ENCODE measurements at places on chromosomes 3 and 15.
A peak's percentile ranks its signal among the peaks of the same experiment; 100 is the strongest.

- DNase-seq: no peak
Measured at GRCh38 chr3:157188391-157188790, 28.4 kb upstream of the CCNL1 start.

GRCh38 chr15:58243070-58243469 is 104.9 kb downstream of the AQP9 start:
- peak; percentile 62 for DNase-seq

DNA sequence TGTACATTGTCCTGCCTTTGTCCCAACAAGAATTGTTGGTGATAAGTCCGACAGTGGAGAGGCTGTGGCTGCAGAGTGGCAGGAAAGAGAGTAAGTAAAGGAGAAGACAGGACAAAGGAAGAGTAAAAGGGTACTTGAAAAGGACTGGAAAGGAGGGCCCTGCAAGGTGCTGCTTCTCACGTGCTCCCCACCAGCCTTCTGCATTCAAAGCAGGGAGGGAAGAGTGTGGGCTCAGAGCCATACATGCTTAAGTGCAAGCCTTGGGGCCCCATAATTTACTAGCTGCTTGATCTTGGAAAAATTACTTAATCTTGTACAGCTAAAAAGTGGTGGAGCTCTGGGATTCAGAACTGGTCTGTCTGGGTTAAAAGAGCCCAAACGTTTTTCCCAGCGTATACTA is 29.9 kb downstream of the MME start:
- DNase-seq: no peak

DNA sequence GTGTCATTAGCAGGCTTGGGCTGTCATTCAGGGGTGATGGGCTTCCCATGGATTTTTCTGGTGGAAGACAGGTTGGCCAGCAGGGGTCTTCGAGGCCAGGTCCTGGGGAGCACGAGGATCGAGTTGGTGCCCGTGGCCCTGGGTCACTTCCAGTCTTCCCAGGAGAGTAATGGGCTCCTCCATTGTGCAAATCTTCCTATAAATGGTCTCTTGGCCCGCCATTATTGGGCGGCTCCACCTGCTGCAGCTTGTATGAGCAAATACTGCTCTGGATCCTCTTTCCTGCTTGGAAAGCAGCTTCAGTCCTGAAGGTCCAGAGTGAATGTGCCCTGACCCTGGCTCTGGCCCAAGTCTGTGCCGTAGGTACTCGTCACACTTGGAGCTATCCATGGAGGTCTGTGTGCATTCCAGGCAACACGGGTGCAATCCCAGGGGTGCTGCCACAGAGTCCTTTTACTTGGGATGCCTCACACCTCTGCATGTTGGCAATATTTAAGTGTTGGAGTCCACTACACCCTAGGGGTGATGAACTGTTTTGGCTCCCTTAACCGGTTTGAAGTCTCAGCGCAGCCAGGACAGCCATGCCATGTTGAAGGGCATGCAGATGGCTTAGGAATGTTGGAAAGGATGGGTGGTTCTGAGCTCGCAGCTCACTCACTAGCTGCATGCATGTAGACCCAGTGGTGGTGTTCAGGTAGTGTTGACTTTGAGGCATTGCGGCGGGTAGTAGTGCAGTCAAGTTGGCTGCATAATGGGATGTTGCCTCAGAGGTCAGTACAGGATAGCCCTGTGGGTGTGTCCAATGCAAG is 97.6 kb downstream of the SNRPN start:
- DNase-seq: no peak

DNA sequence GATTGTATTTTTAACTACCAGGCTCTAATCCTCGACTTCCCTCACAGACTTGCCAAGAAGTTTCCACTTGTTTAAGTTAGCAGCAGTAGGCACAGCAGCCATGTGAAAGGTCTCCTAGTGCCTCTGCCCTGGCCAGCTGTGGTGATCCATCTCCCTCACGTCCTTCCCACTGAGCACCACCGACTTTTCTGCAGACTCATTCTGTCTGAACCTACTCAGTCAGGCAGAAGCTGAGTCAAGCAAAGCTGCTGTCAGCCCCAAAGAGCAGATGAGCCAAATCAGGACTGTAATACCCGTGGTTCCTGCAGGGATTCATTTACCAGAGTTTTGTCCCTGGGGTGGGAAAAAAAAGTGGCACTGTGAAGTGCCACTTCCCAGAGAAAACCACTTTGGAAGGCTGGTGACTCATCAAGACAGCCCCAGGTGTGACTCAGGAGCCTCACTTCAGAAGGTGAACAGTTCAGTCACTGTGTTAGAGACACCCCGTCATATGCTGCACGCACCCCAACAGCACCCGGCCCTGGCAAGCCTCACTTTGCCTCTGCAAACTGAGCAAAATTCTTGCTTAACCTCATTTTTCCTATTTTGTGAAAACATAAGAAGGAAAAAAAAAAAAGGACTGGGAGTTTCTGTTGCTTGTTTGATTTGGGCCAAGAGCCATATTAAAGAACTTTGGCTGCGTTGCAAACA is 76.0 kb downstream of the WWTR1 start:
- no peak for DNase-seq

- no peak for DNase-seq
Measured at GRCh38 chr3:69755795-69756194, 16.5 kb downstream of the MITF start.

DNA sequence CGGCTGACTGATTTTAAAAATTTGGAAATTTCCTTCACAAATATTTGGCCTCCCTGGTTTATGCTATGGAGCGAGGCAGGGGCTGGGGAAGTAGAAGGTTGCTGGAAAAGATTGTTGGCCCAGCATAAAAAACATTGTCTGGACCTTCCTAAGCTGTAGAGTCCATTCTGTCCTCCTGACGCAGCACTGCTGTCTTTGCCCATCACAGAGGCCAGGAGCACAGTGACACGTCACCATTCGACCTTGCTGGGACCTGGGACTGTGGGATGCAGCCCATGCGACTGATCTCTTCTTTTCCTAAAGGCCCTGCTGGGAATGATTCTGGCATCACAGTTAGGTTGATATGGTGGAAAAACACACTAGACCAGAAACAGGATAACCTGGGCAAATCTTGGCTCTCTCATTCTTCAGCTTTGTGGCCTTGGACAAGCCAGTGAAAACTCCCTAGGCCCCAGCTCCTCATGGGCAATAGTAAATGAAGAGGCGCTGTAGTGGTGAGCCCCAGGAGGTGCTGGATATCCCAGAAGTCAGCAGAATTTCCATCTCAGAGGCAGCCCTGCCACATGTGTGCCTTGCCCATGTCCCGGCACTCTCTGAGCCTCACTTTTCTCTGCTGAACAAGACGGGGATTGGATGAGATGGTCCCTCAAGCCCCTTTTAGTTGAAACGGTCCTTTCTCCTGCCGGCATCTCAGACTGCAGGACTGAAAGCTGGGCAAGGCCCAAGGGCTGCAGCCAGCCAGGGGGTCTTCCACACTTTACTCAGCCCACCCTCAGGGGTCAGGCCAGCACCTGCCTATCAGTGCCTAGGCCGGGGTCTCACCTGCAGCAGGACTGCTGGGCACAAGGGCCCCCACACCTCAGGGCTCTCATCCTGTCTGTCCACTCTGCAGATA is 69.6 kb downstream of the SENP2 start:
- DNase-seq: no peak

- no peak for DNase-seq
Measured at GRCh38 chr3:107309312-107309711, 67.9 kb upstream of the CCDC54 start.

DNA sequence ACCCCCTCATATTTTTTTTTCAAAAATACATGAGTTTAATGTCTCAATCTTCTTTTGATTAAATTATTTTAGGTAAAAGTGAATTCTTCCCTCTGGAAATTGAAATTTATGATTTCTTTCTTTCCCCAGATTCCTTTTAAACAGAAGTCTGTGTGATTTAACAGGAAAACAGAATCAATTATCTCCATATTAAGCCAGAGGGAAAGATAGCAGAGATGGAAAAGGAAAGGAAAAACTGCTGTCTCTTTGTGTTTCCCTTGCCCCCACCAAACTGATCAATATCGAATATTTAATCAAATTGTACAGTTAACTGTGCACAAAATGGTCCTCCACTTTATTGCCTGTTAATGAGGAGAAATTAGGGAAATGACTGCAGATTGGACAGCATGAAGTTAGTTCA is 203.5 kb upstream of the NECTIN3 start:
- DNase-seq: no peak

DNA sequence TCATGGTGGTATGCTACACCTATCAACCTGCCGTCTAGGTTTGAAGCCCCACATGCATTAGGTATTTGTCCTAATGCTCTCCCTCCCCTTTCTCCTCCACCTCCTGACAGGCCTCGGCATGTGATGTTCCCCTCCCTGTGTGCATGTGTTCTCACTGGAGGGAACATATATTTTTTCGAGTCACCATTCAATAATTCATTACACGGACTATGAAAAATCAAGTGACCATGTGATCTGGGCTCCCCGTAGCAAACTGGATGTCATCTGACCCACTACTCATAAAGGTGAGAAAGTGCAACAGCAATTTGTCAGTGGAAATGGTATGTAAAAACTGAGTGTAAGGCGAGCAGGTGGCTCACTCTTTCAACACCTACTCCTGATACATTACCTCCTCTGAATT is 224.3 kb upstream of the RASGRP1 start:
- peak; percentile 12 for DNase-seq

DNA sequence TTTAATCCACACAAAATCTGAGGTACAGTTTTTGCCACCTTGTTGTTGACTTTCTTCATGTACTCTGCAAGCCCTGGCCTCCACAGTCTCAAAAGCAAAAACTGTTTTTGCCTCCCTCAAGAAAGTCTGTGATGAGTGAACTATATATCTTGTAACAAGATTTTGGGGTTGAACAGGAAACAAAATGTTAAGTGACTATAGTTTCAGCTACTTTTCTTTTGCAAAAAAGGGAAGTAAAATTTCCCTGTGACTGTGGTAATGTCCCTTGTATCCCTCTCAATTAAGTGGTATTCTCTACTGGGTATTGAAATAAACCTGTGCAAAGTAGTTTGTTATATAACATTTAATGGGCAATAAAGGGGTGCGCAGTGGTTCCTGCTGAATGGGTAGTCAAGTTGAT is 21.3 kb upstream of the SCAANT1 start:
- DNase-seq: no peak

GRCh38 chr3:14457999-14458398 is 55.6 kb downstream of the SLC6A6 start:
- DNase-seq: no peak

GRCh38 chr3:22959593-22959992 is 243.5 kb upstream of the UBE2E2 start:
- no peak for DNase-seq

GRCh38 chr3:154956815-154957214 is 123.3 kb upstream of the MME start:
- no peak for DNase-seq

DNA sequence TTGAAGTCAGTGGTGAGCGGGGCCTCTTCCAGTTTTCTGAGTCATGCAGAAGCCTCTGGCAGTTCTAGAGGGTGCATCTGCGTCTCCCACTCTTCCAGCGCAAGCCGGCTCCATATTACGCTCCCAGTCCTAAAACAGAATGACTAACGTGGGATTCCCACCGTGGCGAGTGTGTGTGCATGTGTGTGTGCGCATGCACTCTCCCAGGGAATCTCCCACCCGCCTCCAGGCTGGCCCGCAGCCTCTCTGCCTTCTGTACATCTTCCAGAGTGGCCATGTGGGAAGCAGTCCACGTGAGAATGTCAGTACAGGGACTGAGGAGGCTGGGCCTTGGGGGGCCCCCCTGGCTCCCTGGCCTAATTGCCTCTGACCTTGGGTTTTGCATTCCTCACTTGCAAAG is 87.7 kb downstream of the LSM3 start:
- DNase-seq: no peak

DNA sequence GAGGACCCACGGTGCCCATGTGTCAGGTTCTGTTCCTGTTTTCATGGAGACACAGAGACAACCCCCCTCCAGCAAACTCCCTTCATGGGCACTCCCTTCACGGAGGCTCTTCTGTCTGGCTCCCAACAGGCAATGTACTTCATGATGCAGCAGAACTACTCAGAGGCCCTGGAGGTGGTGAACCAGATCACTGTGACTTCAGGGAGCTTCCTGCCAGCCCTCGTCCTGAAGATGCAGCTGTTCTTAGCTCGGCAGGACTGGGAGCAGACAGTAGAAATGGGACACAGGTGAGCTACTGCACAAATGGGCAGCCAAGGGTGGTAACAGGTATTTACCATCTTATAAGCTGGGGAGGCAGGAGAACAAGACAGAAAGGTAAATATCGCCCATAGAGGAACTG is 7.0 kb downstream of the TTC21A start:
- DNase-seq: no peak

GRCh38 chr15:40782609-40783227 is 12.9 kb downstream of the C15orf62 start:
- no peak for DNase-seq

DNA sequence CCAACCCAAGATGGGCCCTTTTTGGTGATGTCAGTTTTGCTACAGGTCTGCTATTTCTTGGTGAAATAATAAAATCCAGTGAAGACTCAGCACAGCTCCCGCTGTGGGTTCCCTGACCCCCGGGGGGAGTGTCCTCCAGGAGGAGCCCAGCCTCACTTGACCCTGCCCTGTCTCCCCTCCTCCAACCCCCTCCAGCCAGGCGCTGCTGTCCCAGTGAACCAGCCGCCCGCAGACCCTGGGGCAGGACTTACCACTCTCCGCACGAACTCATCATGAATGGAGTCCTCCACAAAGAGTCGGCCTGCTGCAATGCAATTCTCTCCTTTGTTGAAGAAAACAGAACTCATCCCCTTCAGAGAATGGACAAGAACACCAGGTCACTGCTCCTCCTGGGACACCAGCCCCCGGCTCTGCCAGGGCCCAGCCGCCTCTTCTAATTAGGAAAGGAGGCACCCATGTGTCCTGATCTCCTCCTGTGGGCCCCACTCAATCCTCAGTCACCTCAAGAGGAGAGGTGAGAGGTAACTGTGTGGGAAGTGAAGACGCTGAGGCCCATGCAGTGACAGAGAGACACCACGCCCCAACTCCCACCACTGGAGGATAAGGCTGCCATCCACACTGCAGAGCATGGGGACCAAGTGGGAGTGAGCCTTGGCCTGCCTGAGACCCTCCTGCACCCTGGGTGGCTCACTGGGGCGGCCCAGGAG is 28.8 kb upstream of the SLC41A3 start:
- DNase-seq: no peak

Data from NCI-H187 treated with DMSO at 0.1 percent for 48 hours (cell line).